ENCODE measurements at places on chromosomes 5 and 9.

- DNase-seq = no peak
Observed at GRCh38 chr5:149811453-149811852, 81.3 kb downstream of the PPARGC1B start.

DNA sequence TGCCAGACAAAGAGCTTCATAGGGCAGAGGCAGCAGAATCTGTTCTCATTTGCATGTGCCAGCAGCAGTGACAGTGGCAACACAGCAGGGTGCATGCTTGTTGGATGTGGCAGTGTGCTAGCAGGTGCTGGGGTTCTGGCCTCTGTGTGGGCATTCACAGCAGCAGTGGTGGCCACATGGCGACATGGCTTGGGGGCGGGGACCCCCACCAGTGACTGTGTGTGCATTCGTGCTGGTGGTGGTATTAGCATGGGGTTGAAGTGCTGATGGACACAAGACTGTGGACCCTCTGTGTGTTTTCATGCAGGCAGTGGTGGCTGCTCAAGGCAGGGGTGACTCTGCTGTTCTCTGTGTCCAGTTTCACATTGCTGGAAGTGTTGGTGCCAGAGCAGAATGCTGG lies 183.2 kb upstream of the PDE4D start:
- DNase-seq = no peak

GRCh38 chr5:58149746-58150145 lies 310.1 kb downstream of the PLK2 start:
- DNase-seq = no peak

- peak; percentile 17 for DNase-seq
Observed at GRCh38 chr9:32378496-32378895, 5.9 kb upstream of the ACO1 start.

DNA sequence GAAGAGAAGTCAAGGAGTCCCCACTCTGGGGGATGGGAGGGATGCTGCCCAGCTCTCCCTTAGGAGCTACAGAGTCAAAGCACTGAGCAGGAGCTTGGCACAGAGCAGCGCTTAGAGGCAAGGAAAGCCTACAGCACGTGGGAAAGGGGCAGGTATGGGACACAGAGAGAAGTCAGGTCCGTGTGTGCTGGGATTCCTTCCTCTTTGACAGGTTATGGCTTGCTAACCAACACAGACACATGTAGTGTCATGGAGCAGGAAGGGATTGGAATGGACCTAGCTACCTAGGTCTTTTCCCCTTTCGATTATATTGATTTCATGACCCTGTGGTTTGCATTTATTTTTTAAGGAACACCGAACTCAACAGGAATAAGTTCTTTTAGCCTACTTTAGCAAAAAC lies 208.5 kb upstream of the TUT7 start:
- DNase-seq = no peak

DNA sequence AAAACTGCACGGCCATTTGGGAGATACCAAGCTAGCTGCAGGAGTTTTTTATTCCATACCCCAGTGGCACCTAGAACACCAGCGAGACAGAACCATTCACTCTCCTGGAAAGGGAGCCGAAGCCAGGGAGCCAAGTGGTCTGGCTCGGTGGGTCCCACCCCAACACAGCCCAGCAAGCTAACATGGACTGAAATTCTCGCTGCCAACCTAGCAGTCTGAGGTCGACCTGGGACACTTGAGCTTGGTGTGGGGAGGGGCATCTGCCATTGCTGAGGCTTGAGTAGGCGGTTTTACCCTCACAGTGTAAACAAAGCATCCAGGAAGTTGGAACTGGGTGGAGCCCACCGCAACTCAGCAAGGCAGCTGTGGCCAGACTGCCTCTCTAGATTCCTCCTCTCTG lies 108.9 kb upstream of the CHD1 start:
- DNase-seq = no peak

- no peak for DNase-seq
Observed at GRCh38 chr9:94802793-94803192, 76.3 kb downstream of the AOPEP start.

DNA sequence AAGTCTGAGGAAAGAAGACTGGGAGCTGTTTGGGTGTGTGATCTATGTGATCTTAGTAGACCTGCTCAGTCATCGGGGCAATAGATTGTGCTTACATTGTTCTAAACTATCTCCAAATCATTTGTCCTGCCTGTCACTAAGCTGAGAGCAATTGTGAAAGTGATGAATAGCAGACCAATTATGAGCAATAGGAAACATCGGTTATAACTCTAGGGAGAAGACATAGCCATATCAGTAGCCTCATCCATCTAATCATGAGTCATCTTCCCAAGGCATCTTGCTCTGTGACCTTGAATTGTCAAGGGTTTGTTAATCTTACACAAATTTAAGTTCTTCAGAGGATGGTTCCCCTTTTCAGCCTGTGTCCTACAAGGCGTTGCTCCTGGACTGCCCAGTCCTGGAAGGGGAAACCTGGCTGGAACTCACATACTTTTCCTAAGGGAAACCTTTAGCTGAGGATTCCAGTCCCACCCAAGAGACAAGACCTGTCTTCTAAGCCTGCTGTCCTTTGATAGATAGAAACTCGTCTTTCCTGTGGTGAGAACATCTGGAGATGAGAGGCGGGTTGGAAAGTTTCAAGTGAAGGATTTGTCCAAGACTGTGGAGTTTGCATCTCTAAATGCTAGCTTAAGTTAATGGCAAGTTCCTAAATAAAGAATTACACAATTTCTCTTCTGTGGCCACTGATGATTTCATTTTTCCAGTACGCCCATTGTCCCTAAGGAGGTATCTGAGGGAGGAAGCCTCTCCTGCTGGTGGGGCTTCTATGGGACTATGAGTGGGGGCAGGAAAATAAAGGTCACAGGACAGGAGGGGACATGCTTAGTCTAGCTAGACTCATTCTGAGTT lies 53.9 kb upstream of the TRIM32 start:
- DNase-seq = no peak

DNA sequence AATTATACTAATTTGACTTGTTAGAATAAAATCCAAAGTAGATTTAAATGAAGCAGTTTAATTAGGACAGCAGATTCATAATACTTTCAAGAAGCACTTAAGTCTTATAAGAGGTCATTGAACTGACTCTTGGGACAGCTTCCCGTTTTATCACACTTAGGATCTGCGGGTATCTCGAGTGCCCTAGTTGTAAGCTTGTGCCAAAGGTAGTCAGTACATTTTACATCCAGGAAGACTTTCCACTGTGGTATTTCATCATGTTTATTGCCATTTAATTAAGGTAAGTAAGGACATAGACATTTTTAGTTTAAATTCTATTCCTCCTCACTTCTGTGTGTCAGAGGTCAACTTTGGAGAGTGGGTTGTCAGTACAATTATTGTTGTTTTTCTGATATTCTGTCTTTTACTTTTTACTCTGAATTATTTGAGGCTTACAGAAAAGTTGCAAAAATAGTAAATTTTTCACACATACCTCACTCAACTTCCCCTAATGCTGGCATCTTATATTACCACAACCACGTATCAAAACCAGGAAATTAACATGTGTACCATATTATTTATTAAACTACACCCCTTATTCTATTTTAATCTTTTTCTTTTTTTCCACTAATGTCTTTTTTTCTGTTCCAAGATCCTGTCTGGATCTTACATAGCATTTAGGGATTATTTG lies 7.5 kb upstream of the ZNF367 start:
- DNase-seq = no peak

DNA sequence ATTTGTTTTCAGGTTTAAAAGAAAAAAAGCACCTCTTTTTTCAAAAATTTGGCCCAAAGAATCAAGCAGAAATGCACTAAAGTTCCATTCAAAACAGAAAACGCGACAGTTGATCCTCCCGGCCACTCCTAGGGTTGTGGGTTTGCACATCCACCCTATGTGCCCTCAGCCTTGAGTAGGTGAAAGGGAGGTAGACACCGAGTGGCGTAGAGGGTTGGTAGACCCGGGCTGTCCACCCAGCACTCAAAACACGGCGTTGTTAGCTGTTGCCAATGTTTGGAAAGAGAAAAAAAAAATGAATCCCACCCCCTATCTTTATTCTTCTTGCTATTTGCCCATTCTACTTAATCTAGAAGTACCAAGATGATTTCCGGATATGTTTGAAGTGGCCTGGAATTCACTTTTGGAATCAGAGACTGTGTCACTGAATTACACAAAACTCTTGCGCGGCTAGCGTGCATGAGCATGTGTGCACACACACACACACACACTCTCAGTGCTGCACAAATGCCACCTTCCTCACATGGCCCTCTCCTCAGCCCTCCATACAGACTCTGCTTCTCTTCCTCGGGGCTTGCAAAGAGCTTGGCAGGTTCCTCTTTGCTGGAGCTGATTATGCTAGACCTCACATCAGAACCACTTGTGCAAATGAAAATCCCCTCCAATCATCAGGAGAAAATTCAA lies 110.2 kb upstream of the HAND1 start:
- DNase-seq = no peak

- no peak for DNase-seq
Observed at GRCh38 chr9:16069671-16070454, 517.0 kb downstream of the CCDC171 start.

GRCh38 chr5:127621601-127622325 lies 27.1 kb upstream of the CTXN3 start:
- no peak for DNase-seq

DNA sequence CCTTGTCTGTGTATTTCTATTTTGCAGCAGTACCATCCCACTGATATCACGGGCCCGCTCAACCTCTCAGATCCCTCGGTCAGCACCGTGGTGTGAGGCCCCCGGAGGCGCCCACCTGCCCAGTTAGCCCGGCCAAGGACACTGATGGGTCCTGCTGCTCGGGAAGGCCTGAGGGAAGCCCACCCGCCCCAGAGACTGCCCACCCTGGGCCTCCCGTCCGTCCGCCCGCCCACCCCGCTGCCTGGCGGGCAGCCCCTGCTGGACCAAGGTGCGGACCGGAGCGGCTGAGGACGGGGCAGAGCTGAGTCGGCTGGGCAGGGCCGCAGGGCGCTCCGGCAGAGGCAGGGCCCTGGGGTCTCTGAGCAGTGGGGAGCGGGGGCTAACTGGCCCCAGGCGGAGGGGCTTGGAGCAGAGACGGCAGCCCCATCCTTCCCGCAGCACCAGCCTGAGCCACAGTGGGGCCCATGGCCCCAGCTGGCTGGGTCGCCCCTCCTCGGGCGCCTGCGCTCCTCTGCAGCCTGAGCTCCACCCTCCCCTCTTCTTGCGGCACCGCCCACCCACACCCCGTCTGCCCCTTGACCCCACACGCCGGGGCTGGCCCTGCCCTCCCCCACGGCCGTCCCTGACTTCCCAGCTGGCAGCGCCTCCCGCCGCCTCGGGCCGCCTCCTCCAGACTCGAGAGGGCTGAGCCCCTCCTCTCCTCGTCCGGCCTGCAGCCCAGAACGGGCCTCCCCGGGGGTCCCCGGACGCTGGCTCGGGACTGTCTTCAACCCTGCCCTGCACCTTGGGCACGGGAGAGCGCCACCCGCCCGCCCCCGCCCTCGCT lies 1.9 kb downstream of the LRRC26 start:
- DNase-seq = no peak

- no peak for DNase-seq
Observed at GRCh38 chr9:88875400-88876120, 115.7 kb upstream of the S1PR3 start.

DNA sequence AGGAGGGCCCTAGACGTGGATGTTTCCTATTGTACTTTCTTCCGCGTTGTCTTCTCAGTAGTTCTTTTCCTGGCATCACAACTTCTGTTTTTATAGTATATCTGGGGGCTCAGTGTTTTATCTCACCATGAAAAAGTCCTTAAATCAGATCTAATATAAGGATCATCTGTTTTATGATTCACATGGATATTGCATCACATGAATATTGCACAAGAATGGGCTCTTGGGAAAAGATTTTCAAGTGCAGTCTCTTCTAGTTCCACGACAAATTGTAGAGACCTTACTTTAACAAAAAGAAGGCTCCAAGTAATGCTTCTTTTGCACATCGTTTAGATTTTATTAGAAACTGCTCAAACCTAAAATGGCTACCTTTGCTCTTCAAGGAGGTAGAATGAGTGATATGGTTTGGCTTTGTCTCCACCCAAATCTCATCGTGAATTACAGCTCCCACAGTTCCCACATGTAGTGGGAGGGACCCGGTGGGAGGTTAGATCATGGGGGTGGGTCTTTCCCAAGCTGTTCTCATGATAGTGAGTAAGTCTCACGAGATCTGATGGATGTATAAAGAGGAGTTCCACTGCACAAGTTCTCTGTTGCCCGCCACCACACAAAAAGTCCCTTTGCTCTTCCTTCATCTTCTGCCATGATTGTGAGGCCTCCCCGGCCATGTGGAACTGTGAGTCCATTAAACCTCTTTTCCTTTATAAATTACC lies 53.7 kb upstream of the FAM120A start:
- no peak for DNase-seq

- DNase-seq = no peak
Observed at GRCh38 chr5:112116371-112116770, 302.7 kb downstream of the EPB41L4A start.

Measured in stimulated activated CD8-positive, alpha-beta memory T cell treated with anti-CD3 and anti-CD28 coated beads, Interleukin-15, amount 100 ng/mL, for 4 hours (primary cell).